ENCODE measurements at places on chromosomes 2 and 18.

DNA sequence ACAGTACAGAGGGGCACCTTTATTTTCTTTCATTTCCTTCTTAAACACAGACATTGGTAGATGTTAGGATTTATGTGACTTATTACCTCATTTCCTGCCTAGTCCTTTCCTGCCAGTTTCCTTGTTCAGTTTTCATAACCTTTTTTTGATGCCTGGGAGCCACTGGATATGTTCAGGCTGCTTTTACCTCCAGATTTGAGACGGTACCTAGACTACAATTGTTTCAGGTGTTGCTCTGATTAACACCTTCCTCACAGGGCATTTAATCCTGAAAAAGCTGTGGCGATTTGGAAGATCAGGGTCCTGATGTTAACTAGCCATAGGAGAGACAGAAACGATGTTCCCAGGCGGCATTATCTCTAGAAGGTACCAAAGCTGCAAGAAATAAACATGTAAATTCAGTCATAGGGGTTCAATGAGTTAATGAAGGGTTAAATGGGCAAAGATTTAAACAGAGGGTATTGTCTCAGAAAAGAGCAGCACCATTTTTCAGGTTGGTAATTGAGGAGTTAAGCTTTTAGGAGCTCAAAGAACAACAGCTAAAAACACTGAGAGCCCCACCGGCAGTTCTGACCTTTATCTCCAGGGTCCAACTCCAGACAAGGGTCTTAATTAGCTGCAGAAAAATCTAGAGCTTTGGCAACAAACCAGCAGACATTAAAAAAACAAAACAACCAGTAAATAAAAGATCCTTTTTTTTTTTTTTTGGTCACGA, 93.3 kb downstream of the HRH4 start:
- no peak overlapping the region for H3K27ac ChIP-seq
- no peak for DNase-seq
- H3K4me1 ChIP-seq: peaks cover 4% of the 10 kb centered on the region
- H3K36me3 ChIP-seq: no peaks in the 10 kb centered on the region
- H3K27me3 ChIP-seq: no peaks in the 10 kb centered on the region

GRCh38 chr2:172350839-172351479, 76.4 kb upstream of the ITGA6 start:
- no peak for DNase-seq
- no peak overlapping the region for H3K4me3 ChIP-seq
- H3K36me3 ChIP-seq: no peaks in the 10 kb centered on the region
- peaks cover 7% of the 10 kb centered on the region for H3K27me3 ChIP-seq
- H3K27ac ChIP-seq: no peak overlapping the region

DNA sequence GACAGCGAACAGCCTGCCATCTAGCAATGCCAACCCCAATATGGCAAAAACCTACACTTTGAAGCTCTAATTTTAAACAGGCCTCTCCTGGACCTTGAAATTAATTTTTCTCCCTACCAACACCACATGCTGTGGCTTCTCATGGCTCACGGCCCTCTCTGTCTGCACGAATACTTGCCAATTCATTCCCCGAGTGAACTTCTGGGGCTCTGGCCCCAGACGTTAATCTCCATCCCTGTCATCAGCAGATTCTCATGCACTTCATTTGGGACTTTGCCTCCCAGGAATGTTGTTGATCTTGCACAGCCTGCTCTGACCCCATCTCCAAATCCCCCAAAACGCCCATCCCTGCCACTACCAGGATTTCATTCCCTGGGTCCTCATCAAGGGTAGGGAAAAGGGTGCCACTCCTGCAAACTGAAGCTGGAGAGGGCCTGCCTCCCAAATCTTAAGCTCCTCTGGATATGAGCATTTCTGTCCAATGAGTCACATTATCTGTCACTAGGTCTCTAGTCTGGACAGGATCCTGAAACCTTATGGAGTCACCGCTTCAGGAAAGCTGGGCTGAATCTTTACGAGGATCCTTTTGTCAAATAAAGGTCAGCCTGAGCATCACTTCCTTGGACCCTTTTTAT, 10.4 kb downstream of the FIGLA start:
- no peak for DNase-seq
- peaks cover 16% of the 10 kb centered on the region for H3K27me3 ChIP-seq
- H3K36me3 ChIP-seq: no peaks in the 10 kb centered on the region
- H3K4me1 ChIP-seq: peaks cover 2% of the 10 kb centered on the region

- H3K4me3 ChIP-seq: no peak overlapping the region
- H3K27ac ChIP-seq: no peak overlapping the region
- H3K27me3 ChIP-seq: peaks cover 66% of the 10 kb centered on the region
- no peaks in the 10 kb centered on the region for H3K36me3 ChIP-seq
- DNase-seq: no peak
Observed at GRCh38 chr2:201879996-201880395, 73.7 kb downstream of the CDK15 start.

DNA sequence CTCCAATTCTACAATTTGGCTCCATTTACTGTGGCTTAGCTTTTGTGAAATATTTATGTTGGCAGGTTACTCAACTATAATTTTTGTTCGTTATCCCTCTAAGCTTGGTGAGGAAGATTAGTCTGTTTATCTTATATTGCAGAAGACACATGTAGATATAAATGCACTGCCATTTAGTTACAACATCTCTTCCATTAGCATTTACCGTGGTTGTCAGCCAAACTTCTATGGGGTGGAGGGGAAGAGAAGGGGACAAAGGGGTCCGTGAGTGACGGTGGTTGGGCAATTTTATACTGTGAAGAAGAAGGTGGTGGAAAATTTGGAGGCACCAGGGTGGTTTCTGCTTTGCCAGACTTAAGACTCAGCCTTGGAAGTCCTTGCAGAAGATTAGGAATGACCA, 117.6 kb upstream of the CXCR4 start:
- H3K4me3 ChIP-seq: no peak overlapping the region
- H3K27me3 ChIP-seq: peaks cover 11% of the 10 kb centered on the region
- DNase-seq: no peak
- H3K4me1 ChIP-seq: peaks cover 30% of the 10 kb centered on the region
- peaks cover 6% of the 10 kb centered on the region for H3K36me3 ChIP-seq

- peaks cover 17% of the 10 kb centered on the region for H3K4me1 ChIP-seq
- peak overlapping the region; percentile 35 for H3K27ac ChIP-seq
- DNase-seq: no peak
- peak overlapping the region; percentile 49 for H3K4me3 ChIP-seq
Observed at GRCh38 chr18:74356959-74357358, 41.3 kb downstream of the C18orf63 start.

DNA sequence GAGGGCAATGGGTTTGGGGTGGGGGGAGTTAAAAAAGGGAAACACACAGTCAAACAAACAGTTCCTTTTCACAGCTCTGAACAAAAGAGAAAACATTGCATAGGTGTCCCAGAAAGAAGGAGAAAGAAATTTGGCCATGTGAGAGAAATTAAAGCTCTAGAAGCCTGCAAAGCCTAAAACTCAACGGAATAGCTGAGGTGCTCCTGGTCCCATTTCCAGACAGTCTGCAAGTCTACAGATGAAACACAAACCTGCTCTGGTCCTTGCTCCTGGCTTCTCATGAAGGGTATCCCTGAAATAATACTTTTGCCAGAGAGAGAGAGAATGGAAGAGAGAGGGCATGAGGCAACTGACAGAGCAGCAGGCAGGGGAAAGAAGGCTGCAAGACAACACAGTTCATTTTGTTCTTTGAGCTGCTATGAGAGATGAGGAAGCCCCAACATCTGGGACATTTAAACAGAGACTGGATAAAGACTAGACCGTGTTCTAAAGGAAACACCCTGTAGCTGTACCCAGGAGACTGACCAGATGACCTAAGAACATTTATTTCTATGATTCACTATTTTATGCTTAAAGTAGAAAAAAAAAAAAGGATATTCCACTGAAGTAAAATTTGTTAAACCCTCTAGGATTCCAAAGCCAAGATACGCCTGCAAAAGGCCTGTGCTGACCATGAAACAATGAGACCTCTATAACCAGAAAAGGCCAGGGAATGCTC, 57.3 kb upstream of the CYP26B1 start:
- no peaks in the 10 kb centered on the region for H3K27me3 ChIP-seq
- DNase-seq: no peak
- H3K4me1 ChIP-seq: no peaks in the 10 kb centered on the region
- H3K36me3 ChIP-seq: no peaks in the 10 kb centered on the region

GRCh38 chr2:202494300-202495229, 118.4 kb downstream of the BMPR2 start:
- H3K4me3 ChIP-seq: no peak overlapping the region
- no peaks in the 10 kb centered on the region for H3K4me1 ChIP-seq
- H3K36me3 ChIP-seq: no peaks in the 10 kb centered on the region
- no peak for DNase-seq
- H3K27ac ChIP-seq: no peak overlapping the region

GRCh38 chr2:136135921-136136906, 18.3 kb upstream of the CXCR4 start:
- H3K4me3 ChIP-seq: peak overlapping the region; percentile 47
- H3K27ac ChIP-seq: peak overlapping the region; percentile 89
- peak; percentile 56 for DNase-seq
- peaks cover 3% of the 10 kb centered on the region for H3K36me3 ChIP-seq

DNA sequence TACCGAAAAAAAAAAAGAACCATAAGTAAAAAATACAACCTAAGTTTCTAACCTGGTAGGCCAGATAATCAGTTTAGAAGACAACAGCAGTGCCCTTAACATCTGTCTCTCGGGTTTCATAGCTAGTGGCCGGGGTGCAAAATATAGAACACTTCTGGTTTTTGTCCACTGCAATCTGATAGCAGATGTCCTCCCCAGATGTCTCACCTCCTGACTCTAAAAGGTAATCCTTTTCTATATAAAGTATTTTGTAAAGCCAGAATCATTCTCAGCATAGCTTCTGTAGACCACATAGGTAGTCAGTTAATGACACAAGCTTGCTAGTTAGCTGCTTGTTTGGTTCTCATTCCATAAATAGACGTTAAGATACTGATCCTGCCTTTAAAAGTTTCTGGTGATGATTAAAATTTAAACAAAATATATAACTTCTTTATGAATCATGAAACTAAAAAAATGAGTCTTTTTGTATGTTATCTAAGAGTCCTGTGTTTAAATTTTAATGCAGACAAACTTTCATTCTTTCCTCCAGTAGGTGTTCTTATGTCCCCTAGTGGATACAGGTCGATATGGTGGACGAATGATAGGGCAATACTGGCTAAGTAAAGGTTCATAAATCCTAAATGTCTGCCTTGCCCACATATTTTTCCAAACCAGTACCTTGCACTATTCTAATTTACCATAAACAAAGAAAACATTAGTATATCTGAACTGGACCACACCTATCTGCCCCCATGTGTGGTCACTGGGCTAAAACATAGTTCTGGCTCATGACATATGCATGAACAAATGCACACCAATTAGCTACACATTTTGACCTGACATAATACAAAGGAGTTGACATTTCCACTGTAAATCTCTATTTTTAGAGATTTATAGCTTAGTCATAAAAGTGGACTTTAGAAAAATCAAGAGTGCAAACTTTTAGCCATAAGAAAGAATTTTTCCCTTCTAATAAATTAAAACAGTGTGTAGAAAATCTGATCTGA, 171.0 kb downstream of the SRBD1 start:
- no peaks in the 10 kb centered on the region for H3K27me3 ChIP-seq
- no peak overlapping the region for H3K4me3 ChIP-seq
- H3K36me3 ChIP-seq: peaks cover 25% of the 10 kb centered on the region
- no peak overlapping the region for H3K27ac ChIP-seq
- DNase-seq: no peak
- peaks cover 5% of the 10 kb centered on the region for H3K4me1 ChIP-seq

DNA sequence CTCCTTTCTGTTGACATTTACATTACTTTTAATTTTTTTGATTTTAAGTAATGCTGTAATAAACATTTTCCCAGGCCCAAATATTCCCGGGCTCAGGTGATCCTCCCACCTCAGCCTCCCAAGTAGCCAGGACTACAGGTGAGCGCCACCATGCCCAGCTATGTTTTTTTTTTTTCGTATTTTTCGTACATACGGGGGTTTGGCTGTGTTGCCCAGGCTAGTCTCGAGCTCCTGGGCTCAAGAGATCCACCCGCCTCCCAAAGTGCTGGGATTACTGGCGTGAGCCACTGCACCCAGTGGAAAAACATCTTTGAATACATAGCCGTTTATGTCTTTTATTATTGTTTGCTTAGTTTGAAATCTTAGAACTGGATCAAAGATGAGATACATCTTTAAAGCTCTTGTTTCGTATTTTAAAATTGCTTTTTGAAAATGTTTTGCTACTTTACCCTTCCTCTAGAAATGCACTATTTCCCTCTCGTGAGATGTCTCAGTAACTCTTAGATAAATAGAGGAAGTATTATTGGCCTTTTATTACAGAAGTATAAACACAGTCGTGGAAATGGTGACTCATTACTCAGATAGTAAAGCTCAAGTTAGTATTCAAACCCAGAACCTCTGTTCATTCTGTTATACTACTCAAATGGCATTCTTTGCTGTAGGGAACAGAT, 2.4 kb downstream of the SMCHD1 start:
- DNase-seq: no peak
- H3K27ac ChIP-seq: peak overlapping the region; percentile 82
- H3K4me1 ChIP-seq: peaks cover 31% of the 10 kb centered on the region
- peak overlapping the region; percentile 92 for H3K4me3 ChIP-seq
- no peaks in the 10 kb centered on the region for H3K27me3 ChIP-seq

DNA sequence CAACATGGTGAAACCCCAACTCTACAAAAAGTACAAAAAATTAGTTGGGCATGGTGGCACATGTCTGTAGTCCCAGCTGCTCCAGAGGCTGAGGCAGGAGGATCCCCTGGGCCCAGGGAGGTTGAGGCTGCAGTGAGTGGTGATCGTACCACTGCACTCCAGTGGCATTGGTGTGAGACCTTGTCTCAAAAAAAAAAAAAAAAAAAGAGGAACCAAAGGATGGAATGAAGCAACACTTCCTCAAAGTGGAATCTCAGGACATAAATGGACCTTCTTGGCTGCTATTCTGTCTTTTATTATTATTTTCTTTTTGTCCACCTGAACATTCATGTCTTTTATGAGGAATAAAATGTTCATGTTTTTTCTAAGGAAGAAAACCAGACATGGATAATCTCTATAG, 13.7 kb downstream of the GEMIN6 start:
- DNase-seq: no peak
- H3K27me3 ChIP-seq: no peaks in the 10 kb centered on the region
- no peaks in the 10 kb centered on the region for H3K4me1 ChIP-seq

DNA sequence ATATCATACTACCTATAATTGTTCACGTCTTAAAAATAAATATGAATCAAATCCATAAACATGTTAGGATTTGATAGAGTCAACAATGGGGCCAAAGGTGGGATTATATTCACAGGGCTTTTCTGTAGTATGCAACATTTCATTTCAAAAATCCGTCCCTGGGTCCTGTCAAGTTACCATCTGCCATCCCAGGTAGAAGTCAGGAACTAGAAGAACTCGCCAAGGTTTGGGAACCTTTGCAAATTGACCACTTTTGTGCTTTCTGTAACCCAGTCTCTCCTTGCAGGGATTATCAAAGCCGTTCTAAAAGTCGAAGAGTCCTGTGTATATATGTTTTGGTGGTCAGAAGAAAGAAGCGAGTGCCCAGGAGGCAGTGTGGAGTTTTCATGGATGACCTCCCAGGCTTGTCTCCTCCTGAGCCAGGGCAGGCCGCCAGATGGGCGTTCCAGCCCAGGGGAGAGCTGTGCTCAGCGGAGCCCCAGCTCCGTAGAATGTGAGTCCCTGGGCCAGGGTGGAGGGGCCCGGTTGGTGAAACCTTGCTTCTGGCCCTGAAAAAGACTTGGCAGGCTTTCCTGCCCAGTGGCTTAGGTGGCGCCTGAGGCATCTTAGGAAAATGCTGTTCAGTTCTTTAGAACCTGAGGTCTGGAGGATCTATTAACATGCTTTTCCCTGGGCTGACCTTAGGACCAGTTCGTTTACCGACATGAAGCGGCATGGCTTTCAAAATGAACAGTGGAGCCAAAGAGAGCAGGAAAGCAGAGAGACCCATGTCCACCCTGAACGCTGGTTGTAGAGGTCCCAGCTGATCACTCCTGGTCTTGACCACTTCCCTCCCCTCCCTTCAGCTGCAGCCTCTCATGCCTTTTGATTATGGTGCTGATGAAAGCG, 69.2 kb downstream of the LONRF2 start:
- H3K4me1 ChIP-seq: no peaks in the 10 kb centered on the region
- H3K36me3 ChIP-seq: no peaks in the 10 kb centered on the region
- no peak for DNase-seq
- no peak overlapping the region for H3K27ac ChIP-seq
- no peak overlapping the region for H3K4me3 ChIP-seq
- H3K27me3 ChIP-seq: peaks cover 6% of the 10 kb centered on the region
